Inflammatory macrophage treated with lipopolysaccharide for 1 hour (primary cell): ENCODE measurements at places on chromosomes 3 and 15.

DNA sequence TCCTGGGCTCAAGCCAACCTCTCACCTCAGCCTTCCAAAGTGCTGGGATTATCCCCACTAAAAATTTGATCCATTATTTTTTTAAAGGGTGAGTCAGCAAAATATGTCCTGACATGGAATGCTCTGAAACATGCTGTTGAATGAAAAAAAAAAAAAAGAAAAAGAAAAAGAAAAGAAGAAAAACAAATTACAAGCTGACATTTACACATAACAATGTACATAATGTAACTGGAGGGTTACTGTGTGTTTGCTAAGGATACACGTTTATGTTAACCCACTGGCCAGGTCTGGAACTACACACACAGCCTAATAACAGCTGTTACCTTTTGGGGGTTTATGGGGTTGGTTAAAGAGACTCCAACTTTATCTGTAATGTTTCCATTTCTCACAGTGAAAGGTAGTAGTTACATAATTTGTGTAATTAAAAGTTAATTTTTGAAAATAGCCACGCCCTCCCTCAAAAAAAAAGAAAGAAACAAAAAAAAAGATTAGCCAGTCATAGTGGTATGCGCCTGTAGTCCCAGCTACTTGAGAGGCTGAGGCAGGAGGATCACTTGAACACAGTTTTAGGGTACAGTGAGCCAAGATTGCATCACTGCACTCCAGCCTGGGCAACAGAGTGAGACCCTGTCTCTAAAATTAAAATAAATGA is 3.1 kb upstream of the MESP2 start:
- DNase-seq, result no peak

- DNase-seq, result peak; percentile 41
Observed at GRCh38 chr15:87724330-87724729, 532.2 kb downstream of the NTRK3 start.

- no peak for DNase-seq
Observed at GRCh38 chr3:67809370-67809935, 155.0 kb upstream of the SUCLG2 start.

DNA sequence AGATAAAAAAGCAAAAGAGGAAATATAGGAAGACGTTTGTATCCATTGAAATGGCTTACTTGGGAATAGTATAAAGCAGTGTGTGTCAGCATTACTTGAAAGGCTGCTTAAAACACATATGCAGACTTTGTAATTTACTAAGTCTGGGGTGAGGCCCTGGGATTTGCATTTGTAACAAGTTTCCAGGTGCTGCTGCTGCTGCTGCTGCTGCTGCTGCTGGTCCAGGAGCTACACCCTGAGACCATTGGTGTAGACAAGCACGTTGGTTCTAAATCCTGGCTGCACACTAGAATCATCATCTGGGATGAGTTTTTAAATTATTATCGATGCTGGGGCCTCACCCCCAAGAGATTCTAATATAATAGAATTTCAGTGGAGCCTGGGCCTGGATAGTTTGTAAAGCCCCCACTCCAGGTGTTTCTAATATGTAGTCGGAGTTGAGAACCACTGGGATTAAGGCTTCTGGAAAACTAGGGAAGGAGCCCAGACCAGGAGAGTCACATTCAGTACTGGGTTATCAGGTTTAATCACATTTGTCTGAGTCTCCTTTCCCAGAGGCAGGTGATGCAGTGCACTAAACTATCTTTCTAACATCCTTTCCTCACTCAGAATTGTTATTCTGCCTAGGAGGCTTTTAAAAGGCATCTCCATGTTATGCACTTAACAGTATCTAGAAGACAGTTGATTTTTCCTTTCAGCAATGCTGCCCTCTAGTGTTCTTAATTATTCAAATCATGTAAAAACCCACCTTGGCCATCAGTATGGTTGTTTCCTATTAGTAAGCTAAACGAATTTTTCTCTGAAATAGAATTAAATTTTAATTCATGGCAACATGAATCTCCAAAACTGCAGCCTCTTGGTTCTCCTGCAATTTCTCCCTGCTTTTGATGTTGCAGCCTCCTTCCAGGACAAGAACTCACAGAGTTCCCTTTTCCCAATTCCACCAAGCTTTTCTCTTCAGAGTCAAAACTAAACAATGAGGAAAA is 45.4 kb downstream of the SSR3 start:
- peak; percentile 77 for DNase-seq

DNA sequence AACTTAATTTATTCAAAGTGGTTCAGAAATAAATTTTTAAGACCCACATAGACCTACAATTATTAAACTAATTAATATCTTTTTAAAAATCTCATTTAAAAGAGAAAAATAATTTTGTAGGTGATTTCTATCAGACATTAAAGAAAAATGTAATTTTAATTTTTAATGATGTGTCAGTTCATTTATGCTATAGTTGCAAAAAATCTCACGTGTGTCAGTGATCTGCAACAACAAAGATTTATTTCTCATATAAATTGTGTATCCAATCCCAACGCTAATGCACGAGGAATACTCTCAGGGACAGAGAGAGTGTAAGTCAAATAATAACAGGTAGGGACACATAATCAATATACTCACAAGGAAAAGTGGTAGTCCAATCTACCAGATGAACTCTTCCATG is 456.6 kb upstream of the CCDC54 start:
- DNase-seq, result no peak

- no peak for DNase-seq
Observed at GRCh38 chr15:37576952-37577351, 357.5 kb upstream of the TMCO5A start.

- DNase-seq, result peak; percentile 88
Observed at GRCh38 chr15:82843566-82843965, 34.1 kb downstream of the WHAMM start.

- DNase-seq, result no peak
Observed at GRCh38 chr3:71214797-71215196, 368.7 kb downstream of the FOXP1 start.

- no peak for DNase-seq
Observed at GRCh38 chr3:63795438-63795837, 23.7 kb upstream of the C3orf49 start.

GRCh38 chr15:37995461-37996347 is 61.3 kb downstream of the TMCO5A start:
- peak; percentile 72 for DNase-seq

DNA sequence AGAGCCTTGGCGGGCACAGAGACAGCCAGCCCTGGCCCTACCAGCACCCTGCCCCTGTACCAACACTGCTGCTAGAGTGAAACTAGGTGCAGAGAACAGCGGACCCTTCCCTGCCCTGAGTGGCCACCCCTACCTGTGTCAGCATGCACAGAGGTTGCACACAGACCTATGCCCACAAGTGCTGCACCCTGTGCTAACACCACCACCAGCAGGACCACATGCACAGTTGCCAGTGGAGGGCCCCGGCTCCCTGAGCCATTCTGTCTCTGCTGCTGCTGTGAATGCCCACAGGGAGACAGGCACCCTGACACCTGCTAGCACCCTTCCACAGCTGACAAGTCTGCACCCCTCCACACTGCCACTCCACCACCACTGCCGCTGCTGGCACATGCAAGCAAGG is 131.8 kb downstream of the NEK11 start:
- no peak for DNase-seq

GRCh38 chr3:29534006-29534405 is 253.1 kb downstream of the RBMS3 start:
- DNase-seq, result no peak

GRCh38 chr3:108125153-108125543 is 34.3 kb upstream of the CD47 start:
- DNase-seq, result no peak

DNA sequence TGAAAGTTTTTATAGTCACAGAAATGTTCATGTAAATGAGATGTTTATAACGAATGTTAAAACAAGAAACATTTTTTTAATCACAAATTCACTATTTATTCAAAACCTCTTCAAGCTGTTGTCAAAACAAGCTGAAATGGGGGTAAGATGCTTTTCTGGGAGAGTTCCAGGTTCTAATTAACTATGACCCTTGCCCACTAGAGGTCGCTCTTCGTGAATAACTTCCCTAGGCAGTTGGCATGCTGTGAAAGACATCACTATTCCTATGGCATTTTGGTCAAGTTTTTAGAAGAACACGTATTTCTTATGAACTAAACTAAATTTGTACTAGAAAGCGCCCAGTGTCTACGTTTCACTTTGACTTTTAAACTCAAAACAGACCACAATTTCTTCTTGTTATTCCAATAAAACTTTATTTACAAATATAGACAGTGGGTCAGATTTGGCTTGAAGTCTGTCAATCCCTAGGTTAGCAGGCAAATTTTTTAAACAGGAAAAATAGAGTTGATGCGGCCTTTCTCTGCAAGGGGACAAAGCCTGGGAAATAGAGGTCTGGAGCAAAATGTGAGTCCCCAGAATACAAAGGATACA is 62.8 kb upstream of the CMTM8 start:
- peak; percentile 89 for DNase-seq

DNA sequence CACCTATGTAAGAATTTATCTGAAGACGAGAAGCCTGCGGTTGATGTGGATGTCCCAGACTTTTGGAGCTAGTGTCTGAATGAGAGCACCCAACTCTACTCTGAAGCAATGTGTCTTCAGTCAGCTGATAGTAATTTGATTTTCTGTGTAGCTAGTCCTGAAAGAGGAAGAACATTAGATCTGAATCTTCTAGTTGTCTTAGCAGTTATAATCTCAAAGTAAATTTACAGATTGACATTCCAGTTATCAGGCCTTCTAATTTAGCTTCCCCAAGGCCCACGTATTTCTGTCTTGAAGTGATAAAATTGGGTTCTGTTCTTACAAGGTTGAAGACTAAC is 1.5 kb downstream of the TCAIM start:
- DNase-seq, result peak; percentile 28

DNA sequence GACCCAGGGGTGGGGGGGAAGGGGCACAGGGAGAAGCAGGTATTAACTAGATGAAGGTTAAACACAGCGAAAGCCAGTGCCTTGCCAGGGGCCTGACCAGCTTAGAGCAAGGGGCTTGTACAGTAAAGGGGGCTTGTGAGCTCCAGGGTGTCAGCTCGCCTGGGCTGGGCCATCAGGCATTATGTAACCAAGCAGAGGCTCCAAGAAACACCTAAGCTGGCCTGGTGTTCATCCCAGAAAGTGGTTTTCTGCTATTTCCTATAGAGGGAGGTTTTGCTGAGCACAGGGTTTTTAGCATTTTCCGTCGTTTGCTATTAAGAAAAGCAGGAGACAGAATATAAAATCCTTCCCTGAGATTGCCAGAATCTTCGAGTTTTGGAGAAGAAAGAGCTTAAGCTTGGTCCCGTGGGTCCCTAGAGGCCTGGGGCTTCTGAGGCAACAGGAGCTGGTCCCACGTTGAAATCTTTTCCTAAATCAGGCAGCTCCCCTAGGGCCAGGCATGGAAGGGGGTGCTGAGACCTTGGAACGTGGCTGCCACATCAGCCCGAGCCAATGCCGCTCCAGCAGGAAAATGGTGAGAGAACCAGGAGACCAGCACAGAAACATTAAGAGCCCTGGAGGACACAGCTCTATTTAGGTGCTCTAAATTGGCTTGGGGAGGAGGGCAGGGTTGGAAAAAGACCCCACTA is 71.4 kb downstream of the ISG20 start:
- DNase-seq, result no peak

DNA sequence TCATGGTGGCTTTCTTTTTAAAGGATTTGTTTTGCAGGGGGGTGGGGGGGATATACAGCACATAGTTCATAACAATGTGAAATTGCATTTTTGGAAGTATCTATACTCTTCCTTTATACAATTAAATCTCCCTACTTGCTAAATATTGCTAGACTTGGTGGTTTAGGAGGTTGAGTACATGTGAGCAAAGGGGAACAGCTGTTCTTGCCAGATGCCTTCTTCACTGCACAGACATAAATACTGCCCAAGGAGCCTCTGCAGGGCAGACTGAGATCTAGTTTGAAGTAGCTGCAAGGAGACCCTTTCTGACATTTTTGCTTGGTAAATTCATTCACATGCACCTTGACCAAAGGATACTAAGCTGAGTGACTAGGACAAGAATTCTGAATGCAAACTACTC is 228.6 kb upstream of the IL12A start:
- DNase-seq, result no peak

DNA sequence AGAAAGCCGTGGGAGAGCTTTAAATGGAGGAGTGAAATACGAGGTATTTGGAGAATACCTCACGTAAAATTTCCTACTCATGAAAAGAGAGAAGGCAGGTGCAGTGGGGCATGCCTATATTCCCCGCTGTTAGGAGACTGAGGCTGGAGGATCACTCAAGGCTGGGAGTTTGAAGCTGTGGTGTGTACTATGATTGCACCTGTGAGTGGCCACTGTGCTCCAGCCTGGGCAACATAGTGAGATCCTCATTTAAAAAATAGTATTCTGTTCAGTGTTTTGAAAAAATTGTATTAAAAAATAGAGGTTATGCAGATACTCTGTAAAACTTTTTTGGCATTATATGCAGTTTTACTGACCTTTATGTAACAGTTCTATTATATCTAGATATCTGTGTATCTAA is 20.0 kb downstream of the UBE2E1 start:
- no peak for DNase-seq

DNA sequence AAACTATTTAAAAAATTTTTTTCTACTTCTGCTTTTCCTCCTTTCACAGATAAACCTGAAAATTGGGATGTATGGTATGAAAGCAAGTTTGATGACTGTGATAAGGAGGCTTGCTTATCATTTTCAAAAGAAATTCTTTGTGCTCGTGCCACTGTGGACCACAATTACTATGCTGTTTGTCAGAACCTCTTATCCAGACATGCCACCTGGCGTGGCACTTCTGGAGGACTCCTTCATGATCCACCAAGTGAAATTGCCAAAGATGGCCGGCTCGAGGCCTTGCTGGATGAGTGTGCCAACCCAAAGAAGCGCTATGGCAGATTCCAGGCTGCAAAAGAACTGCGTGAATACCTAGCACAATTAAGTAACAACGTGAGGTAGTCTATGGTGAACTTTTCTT is 17.8 kb downstream of the DIPK2A start:
- no peak for DNase-seq

- no peak for DNase-seq
Observed at GRCh38 chr15:92693691-92694331, 38.2 kb upstream of the FAM174B start.
